ENCODE measurements at places on chromosomes 3 and 15.

DNA sequence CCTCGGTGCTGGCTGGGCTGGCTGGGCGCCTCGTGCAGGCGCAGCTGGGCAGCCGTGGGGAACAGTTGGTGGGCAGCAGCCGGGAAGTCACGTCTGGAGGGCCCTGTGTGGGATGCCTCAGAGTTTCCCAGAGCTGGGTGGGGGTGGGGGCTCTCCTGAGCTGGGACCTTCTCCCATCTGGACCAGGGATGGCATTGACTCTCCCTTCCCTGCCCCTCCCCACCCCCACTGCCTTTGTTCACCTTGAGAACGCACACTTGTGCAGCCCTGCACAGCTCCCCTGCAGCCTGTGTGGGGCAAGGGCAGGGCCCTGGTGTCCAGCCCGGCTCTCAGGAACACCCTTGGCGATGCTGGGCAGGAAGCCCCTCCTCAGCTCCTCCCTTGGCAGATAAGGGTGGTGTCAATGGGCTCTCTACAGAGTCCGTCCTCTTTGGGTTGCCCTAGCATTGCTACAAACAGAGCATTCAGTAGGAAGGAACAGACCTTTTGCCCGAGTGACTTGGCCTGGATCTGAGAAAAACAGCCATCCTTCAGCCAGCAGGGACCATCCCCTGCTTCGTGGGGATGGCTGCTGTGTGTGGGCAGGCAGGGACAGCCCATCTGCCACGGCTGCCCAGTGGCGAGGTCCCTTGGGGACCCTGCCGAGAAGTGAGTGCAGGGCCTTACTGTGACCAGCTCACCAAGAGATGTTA, 25.5 kb upstream of the KLF13 start:
- DNase-seq = no peak

DNA sequence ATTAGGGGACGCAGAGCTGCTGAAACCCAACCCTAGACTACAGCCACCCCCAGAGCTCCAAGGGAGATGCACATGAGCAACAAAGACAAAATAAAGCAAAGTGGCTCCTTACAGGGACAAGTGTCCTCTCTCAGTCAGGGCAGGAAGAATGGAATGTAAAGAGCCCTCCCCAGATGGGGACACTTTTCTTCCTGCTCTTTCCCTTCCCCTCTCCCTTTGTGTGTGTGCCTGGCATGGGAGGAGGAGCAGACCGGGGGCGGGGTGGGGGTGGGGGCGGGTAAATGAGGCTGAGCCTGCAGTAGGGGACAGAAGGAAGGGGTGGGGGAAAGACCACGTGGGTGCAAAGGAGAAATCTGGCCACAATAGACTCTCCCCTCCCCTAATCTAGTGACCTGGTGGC, 37.4 kb downstream of the ACAA1 start:
- no peak for DNase-seq

- peak; percentile 49 for DNase-seq
Observed at GRCh38 chr3:149717391-149718056, 34.8 kb downstream of the COMMD2 start.

DNA sequence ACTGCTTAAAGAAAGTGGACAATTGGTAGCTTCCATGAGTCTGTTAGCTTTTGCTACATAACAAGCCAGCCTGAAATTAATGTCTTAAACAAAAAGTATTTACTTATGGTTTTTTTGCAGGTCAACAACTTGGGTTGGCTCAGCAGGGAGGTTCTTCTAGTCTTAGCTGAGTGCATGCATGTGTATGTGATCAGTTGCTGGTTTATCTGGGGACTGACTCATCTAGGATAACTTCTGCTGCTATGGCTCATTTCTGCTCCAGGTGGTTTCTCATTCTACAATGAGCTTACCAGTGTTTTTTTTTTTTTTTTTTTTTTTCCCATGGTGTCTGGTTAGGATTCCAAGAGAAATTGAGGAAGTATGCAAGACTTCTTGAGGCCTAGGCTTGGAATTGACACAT, 244.7 kb downstream of the NSUN3 start:
- no peak for DNase-seq

DNA sequence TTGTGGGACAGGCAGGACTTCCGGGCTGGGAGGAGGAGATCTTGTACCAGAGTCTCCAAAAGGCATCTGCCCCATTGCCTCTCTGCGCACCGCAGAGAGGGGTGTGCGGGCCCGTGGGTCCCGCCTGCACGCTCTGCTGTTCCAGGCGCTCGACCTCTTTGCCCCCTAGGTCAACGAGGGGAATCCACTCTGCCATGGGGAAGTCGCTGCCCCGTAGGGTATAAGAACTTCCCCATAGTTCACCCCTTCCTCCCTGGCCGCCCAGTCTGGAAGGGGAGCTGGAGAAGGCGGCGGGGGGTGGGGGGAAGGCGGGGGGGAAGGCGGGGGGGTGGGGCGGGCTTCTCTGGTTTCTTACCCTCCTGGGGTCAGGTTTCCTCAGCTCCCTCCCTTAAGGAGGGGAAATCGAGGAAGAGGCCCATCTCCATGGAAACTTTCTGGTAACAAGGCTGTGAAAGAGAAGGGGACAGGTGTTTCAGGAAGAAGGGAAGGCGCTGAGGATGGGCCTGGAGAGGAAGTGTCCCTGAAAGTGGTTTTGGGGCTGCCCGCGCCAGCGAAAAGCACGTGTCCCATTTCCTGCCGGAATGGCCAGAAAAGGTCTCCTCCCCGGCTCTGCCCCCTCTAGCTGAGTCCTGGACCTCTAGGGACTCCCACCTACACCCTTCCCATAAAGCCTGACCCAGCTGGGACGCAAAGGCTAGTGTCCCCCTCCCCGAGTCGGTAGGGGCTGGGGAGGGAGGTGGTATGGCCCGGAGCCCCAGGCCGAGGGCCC, 27.5 kb downstream of the NR1I2 start:
- no peak for DNase-seq

GRCh38 chr3:89697321-89697916, 590.0 kb downstream of the EPHA3 start:
- DNase-seq = no peak

- no peak for DNase-seq
Observed at GRCh38 chr3:183244981-183245476, 8.0 kb upstream of the B3GNT5 start.

GRCh38 chr3:78990156-78990555, 777.6 kb downstream of the ROBO1 start:
- DNase-seq = peak; percentile 54

GRCh38 chr15:101625184-101625583, 27.0 kb downstream of the TM2D3 start:
- no peak for DNase-seq

All from cerebellum (tissue), 4 donors.